ENCODE measurements at places on chromosomes 5 and 9.

DNA sequence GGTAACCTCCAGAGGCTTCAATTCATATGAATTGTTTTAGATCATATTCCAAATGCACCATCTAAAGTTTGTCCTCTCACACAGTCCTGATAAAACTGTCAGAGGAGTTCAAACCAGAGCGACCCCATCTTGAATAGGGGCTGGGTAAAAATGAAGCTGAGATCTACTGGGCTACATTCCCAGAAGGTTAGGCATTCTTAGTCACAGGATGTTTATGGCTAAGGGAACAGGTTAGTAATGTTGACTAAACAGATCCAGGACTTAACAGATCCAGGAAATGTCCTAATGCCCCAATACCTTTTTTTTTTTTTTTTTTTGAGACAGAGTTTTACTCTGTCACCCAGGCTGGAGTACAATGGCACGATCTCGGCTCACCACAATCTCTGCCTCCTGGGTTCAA, 192.6 kb upstream of the PRDM9 start:
- DNase-seq, result peak; percentile 19

DNA sequence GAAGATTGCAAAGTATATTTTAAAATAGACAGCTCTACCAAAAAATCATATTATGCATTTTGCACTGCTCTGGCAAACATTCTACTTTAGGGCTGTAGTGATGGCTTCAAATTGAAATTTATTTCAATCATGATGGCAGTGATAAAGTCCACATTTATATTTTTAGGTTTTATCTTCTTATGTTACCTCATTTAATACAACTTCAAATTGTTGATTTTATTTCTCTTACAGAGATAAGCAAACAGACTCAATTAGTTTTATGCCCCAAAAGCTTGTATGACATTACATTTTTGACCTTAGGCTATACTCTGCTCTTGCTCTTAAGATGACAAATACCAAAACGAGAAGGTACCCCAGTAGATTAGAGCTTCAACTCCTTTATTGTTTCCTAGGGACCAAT, 87.4 kb downstream of the CYLC2 start:
- no peak for DNase-seq

DNA sequence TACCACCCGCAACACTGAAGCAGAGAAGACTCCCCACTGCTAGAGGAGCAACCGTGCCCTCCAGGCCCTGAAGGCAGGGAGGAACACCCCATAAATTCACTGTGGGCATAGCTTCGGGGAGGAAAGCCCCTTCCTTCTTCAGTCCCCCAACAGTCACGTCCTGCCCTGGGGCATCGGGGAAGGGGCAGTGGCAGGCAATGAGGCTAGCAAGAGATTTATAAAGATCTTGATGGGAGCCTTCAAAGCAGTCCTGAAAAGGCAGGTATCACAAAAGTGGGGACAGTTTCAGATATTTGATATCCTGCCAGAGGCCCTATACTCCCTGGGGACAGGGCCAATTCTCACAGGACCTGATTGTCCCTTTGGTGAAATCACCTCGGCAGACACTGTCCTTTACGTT, 16.9 kb upstream of the TRIM14 start:
- no peak for DNase-seq

DNA sequence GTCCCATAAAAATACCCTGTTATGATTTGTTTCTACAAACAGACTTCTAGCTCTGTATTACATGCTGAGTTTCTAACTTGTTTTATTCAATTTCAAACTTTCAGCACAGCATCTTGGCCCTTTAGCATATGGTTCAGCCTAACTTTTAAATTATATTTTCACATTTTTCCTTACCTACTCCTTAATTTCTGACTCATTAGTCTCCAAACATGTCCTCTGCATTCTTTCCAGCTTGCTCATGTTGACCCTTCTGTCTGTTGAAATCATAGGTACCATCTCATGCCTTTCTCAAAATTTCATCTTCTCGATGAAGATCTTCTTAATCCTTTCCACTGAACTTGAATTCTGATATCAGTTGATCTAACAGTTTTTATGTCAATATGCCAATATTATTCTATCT, 200.9 kb upstream of the RIOK2 start:
- no peak for DNase-seq

GRCh38 chr9:38394416-38394815, 1.9 kb downstream of the ALDH1B1 start:
- no peak for DNase-seq

Measured in mesendoderm (in vitro differentiated cells).